NCI-H1694 (cell line): ENCODE measurements at places on chromosomes 1 and 21.

- peak; percentile 7 for DNase-seq
These were observed 492 bp downstream of the HLX start for GRCh38 chr1:220879509-220880361.

GRCh38 chr1:13819642-13820041 lies 119.7 kb downstream of the PRDM2 start:
- DNase-seq: no peak

DNA sequence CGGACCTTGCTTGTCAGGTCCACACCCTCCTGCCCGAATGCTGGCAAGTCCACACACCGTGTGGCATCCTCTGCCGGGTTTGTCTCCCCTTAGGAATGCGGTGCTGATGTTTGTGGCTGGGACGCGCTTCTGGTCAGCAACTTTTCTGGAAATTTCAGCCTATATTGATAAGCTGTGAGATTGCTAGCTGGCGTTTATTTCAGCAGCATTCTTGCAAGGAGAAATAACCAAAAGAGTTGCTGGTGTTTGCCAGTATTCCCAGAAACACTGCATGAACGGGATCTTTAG lies 601 bp downstream of the CEPT1 start:
- DNase-seq: no peak

DNA sequence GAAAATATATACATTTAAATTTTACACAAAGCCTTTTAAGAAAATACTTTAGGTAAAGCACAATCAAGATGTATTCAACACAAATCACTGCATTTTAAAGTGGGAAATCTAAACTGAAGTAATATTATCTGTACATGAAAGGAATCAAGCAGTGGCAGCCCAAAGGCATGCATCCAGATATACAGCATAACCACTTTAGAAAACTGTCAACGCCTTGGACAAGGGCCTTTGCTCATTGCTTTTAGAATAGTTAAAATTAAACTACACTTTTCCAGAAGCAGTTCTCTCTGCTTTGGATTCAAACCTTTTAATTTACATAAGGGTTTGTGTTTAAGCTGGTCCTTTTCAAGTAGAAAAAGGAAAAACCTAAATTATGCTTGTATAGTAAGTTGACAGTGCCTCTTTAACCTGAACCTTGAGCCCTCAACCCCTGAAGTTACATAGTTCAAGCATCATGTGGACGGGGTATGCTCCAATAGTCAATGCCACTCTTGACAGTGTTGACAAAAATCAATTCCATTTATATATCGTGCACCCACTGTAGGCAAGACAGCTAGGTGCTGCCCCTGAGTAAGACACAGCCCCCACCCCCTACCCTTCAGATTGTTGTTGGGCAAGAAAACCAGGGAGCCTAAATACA lies 22.9 kb downstream of the TOR3A start:
- DNase-seq: no peak

DNA sequence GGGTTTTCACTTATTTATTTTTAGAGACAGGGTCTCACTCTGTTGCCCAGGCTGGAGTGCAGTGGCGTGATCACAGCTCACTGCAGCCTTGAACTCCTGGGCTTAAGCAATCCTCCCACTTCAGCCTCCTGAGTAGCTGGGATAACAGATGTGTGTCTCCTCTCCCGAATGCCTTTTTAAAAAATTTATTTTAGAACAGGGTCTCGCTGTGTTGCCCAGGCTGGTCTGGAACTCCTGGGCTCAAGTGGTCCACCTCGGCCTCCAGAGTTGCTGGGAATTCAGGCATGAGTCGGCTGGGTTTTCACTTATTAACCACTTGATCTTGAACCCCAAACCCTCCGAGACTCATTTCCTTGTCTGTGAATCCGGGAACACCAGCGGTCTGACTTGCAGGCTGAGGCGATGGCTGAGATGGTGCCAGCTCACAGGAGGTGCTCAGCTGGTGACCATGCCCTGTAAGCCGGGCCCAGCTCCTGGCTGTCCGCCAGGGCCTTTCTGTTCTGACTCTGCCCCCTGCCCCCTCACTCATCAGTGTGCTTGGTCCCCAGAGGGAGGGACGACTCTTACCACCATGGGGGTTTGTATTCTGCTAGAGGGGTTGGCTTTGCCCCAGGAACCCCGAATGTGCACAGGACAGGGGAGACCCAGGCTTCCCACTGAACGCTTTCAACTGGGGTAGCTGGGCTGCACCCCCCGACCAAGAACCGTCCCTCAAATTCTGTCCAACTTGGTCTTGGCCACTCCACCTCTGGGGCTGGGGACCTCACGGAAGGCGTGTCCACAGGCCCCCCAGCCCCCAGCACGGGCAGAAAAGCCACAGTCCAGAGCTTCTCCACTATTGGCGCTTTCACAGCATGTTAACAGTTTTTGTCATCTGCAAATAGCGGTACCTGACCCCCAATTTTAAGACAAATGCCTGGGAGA lies 22.5 kb downstream of the MMEL1 start:
- DNase-seq: no peak

- DNase-seq: no peak
These were observed 7.8 kb downstream of the ZBTB7B start for GRCh38 chr1:155010211-155010918.

- DNase-seq: no peak
These were observed 2.4 kb upstream of the PTGFRN start for GRCh38 chr1:116907351-116907750.

DNA sequence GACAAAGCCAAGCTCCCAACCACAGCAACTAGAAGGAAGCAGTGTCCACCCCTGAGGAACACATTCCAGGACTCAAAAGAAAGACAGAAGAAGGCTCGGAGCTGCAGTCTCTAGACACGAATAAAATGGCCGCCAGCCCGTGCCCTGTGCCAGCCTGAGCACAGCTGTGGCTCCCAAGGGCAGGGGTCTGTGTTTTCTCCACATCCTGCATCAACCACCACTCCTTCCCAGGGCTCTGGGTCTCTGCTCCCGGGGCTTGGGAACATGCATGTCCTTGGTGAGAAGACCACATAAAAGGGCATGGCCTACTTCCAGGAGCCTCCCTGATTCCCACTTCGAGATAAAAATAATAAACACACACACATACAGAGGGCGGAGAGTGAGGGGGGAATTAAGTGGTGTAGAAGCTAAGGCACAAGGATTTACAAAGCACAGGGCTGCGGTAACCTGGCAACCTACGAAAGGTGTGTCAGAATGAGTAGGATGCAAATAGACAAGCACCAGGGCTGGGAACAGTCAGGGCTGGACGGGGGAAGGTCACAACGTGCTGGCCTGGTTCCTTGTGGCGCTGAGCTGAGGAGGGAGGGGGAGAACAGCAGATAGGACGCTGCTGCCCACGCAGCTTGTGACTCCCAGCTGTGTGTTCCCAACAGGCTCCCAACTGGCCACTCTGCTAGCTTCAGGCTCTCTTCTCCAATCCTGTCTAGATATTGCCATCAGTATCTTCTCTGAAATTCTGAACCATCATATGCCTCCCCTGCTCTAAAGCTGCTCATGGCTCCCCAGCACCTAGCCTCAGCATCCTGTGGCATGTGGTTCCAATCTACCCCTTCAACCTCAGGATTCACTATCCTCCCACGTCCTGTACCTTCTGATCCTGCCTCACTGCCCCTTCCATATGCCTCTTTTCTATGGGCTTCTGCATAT lies 72.5 kb downstream of the CD34 start:
- no peak for DNase-seq

- DNase-seq: peak; percentile 4
These were observed 480.2 kb downstream of the COL11A1 start for GRCh38 chr1:102628109-102628613.

DNA sequence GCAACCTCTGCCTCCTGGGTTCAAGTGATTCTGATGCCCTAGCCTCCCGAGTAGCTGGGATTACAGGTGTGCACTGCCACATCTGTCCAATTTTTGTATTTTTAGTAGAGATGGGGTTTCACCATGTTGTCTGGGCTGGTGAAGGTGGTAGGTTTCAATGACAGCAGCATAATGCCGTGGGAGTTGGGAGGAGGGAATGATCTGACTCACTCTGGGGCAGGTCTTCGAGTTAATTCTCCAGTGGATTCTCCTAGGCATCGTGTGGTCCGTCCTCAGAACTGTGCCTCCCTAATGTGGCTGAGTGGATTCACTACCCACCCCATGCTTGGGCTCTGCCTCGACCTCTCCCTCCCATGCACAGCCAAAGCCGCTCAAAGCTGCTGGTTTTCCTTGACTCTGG lies 1.7 kb upstream of the GPR37L1 start:
- no peak for DNase-seq

- DNase-seq: no peak
These were observed 212.8 kb downstream of the PBX1 start for GRCh38 chr1:164771619-164772361.

GRCh38 chr1:154742606-154743005 lies 127.5 kb downstream of the KCNN3 start:
- DNase-seq: no peak

DNA sequence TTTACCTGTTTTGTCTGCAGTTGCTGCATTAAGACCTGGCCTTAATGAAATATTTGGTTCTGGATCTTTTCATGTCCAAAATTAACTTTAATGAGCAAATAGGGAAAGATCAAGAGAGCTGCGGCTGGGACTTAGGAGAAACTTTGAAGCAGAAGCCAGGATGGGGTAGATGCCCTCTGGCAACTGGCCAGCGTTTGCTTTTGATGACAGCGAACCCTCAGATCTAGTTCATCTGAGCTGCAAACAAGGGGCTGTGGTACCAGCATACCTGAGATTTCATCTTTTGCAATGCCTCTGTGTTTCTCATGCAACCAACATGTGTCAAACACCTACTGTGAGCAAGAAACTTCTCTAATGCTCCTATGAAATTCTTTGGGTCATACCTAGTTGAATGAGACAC lies 13.0 kb upstream of the TEDDM1 start:
- no peak for DNase-seq

GRCh38 chr1:96538111-96538641 lies 183.4 kb upstream of the PTBP2 start:
- no peak for DNase-seq

DNA sequence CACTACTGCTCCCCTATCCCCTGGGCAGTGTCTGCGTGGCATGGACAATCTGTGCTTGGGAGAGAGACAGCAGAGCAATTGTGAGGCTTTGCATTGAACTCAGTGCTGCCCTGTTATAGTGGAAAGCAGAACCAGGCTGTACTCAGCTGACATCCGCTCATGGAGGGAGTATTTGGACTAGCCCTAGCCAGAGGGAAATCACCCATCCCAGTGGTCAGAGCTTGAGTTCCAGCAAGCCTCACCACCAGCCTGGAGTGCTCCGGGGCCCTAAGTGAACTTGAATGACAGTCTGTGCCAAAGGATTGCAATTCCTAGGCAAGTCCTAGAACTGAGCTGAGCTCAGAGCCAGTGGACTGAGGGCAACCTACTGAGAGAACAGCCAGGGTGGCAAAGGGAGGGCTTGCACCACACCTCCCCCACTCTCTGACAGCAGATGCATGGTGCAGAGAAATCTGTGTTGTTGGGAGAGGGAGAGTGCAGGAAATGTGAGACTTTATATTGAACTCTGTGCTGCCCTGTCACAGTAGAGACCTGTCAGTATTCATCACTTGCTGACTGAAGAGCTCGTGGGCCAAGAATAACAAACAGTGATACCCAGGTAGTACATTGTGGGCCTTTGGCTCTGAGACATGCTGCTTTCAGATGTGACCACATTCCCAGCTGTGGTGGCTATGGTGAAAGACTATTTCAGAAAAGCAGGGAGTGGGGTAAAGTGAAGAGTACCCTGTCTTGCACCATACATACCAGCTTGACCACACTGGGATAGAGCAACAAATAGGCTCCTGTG lies 107.7 kb upstream of the SLC5A9 start:
- DNase-seq: no peak

GRCh38 chr1:181386340-181386739 lies 97.0 kb upstream of the CACNA1E start:
- no peak for DNase-seq

GRCh38 chr1:96488777-96489176 lies 232.8 kb upstream of the PTBP2 start:
- DNase-seq: no peak

DNA sequence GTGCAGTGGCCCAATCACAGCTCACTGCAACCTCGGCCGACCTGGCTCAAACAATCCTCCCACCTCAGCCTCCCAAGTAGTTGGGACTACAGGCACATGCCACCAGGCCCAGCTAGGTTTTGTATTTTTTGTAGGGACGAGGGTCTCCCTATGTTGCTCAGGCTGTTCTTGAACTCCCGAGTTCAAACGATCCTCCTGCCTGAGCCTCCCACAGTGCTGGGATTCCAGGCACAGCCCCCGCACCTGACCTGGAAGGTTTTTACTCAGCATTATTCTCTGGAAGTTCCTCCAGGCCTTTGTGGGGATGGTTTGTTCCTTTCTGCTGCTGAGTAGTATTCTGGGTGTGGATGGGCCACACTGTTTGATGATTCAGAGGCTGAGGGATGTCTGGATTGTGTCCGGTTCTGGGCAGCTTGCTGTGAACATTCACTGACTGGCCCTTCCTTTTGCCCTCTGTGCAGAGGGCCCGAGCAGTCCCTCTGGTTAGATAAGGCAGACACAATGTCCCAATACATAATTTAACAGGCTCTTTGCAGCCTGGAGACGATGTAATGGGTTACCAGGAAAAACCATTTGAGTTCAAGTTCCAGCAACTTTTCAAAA lies 6.0 kb upstream of the TRAPPC10 start:
- DNase-seq: no peak

- DNase-seq: no peak
These were observed 171.0 kb downstream of the LRRC40 start for GRCh38 chr1:70034403-70034802.

DNA sequence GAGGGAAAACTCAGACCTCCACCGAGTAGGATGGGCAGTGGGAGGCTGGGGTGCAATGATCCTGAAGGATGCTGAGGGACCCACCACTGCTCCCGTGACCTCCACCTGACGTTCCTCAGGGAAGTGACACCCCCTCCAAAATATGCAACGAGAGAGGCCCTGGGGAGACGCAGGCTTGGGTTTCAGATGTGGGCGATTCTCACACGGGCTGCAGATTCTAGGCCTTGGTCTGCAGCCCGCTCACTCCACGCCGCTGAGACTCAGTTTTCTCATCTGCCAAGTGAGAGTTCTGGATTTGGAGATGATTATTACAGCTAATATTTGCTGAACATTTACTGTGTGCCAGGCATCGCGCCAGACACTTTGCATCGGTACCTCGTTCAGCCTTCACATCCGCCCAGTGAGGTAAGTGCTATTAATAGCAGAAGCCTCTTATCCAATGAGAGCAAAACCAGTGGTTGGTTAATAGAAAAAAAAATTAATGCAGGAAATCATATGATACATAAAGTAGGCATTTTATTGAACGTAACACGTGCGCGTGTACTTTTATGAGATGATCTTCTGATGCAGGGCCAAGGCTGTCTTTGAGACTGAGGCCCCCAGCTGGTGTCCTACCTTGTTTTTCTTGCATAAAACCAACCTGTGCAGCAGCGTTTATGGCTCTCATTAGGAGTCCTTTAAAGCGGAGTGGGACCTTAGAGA lies 102.0 kb upstream of the RUNX3 start:
- DNase-seq: peak; percentile 28

GRCh38 chr21:27425574-27425973 lies 458.7 kb upstream of the ADAMTS5 start:
- DNase-seq: no peak

GRCh38 chr21:42537106-42537742 lies 23.6 kb downstream of the SLC37A1 start:
- no peak for DNase-seq

- no peak for DNase-seq
These were observed 10.9 kb downstream of the WNT4 start for GRCh38 chr1:22131875-22132486.

- DNase-seq: no peak
These were observed 22.0 kb downstream of the IQGAP3 start for GRCh38 chr1:156550346-156550745.

- no peak for DNase-seq
These were observed 19.8 kb upstream of the DDAH1 start for GRCh38 chr1:85484716-85485115.

GRCh38 chr1:168506204-168506819 lies 37.5 kb downstream of the XCL2 start:
- DNase-seq: no peak
